ENCODE measurements at places on chromosomes 1 and 21.

DNA sequence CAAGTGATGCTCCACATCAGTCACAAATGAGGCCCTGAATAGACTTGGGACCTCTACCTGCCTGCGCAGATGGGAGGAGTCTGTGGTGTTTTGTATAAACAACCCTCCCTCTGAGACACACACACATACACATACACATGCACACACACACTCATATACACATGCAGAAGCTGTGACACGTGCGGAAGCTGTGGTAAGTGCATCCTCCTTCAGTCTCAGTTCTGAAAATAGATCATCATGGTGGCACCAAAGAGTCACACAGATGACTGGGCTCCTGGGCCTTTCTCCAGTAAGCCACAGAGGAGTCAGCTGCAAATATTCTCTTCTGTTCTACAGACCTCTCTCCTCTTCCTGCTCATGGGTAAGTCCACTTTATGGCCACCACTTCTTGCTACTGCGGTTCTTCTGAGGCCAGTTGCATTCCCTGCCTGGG is at the start of gene LY9:
Gene LY9 (plus strand): TSS at position 224 of the 433 bp plus-strand sequence. CDS start 14 bp downstream, at position 238.
- DNase-seq, result no peak

DNA sequence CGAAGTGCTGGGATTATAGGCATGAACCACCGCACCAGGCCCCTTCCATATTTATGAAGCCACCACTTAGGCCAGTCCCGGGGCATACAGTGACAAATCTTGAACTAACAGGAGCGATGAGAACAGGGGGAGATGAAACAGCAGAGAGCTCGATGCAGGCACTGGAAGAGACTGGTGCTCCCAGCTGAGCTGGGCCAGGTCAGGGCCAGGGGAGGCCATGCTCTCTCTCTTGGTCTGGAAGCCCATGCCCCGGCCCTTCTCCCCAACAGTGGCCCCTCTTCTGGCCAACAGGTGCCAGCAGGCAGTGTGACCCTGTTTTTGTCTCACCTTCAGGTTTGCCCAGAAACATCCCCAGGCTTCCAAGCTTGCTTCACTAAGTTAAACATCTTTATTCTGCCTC is 269.9 kb upstream of the C1orf174 start:
- no peak for DNase-seq

GRCh38 chr1:8395433-8395866 is 77.5 kb downstream of the SLC45A1 start:
- no peak for DNase-seq

GRCh38 chr1:20081353-20081810 is 11.4 kb downstream of the PLA2G5 start:
- no peak for DNase-seq

DNA sequence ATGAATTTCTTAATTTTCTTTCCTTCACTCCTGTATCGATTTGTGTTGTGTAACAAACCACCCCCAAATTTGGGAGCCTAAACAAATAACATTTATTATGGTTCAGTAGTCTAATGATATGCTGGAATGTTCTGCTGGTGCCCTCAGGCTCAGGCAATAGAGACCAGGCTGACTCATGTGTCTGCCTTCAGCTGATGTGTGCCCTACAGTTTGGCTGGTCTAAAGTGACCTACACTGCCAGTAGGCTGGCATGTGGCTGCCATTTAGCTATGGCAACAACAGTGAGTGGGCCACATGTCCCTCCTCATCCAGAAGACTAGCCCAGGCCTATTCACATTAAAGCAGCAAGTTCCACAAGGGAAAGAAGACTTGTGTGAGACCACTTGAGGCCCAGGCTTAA is 115.8 kb downstream of the PTPRC start:
- DNase-seq, result no peak

GRCh38 chr1:40017951-40018575 is 22.5 kb upstream of the CAP1 start:
- no peak for DNase-seq

DNA sequence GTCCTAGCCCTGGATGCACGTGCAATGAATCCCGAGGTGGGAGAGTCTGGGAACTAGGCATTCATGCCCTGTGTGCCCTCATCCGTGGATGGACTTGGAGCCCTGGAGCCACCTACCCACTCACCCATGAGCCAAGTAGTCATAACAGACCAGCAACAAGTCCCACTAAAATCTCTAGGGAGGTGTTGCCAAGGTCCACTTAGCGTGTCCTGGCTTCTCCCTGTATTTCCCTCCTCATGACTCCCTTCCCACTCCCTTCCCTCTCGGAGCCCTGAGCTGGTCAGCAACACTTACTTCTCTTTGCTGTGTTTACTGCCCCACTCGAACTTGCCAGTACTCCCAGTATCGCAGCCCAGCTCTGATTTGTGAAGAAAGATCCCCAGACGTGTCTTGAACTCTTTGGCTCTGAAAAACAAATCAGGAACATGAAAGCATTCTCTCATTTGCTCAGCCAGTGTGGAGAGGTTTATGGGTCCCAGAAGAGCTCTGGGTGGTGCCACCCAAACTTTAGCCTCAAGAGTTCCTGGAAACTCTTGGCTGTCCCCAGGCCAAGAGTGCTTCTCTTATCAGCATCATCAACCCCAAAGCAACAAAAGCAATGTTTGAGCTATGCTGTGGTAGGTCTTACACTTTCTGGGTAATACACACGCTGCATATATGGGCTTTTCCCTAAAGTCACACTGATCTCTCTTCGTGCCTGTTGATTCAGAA is 1.1 kb downstream of the RGS16 start:
- no peak for DNase-seq

GRCh38 chr1:41318135-41318534 is 43.1 kb upstream of the FOXO6 start:
- no peak for DNase-seq

DNA sequence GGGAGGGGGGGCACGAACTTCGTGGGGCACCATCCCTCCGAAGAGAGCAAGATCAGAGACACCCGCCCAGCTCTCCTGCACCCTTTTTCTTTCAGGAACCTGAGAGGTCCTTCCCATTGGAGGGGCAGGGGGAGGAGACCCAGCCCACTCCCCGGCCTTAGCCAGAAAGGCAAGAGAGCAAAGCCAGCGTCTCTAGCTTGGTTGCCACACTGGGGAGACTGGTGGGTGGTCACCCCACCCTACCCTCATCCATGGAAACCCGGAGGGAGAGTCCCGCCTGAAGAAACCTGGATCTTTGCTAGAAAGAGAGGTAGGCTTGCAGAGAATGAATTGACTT is 246 bp downstream of the ATP2B4 start:
- no peak for DNase-seq

DNA sequence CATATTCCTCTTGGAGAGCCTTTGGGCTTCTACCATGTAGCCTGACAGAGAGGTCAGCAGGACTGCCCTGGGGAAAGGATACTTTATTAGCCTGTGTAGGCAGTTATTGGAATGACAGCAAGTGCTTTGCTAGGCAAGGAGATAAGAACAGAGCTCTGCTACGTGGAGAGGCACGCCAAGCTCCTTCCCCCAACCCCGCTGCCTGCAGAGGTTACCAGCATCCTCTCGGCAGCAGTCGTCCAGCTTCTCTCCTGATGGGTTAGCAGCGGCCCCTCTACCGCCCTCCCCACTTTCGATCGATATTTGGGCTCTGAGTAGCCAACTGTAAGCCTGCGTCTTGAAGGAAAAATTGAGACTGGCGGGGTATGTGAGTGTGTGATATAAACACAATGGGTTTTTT is 122.3 kb downstream of the DHRS3 start:
- no peak for DNase-seq

DNA sequence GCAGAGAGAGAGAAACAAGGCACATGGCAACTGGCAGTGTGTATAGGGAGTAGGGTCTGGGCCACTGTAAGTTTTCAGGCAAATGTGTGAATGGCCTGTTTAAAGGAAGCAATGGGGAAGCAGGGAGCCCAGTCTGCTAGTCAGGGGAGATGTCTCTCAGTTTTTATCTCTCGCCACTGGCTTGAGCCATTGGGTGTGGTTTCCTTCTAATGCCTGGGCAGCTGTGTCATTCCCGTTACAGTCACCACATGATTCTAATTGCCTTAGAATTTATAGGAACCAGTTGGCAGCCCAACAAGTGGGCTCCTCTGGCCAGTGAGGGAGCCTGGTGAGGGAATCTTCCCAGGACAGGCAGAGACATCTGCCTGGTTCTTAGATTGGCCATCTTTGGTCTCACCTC is 182.4 kb downstream of the DISC1 start:
- DNase-seq, result no peak

DNA sequence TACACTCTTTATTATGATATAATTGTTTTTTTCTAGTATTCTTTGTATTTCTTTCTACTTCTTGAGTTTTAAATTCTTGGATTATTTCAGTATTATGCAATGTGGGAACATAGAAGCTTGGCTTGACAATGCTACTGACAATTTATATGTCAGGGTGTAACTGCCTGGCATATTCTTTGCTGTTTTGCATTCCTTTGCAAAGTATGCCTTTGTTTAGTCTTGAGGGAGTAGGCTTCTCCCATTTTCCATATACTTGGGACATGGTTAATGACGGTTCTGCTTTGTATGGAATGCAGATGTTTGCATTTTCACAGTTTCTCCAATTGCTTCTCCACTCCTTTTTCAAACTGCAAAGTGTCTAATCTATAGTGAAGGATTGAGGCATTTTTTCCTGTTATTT is 109.8 kb downstream of the HMCN1 start:
- DNase-seq, result no peak

DNA sequence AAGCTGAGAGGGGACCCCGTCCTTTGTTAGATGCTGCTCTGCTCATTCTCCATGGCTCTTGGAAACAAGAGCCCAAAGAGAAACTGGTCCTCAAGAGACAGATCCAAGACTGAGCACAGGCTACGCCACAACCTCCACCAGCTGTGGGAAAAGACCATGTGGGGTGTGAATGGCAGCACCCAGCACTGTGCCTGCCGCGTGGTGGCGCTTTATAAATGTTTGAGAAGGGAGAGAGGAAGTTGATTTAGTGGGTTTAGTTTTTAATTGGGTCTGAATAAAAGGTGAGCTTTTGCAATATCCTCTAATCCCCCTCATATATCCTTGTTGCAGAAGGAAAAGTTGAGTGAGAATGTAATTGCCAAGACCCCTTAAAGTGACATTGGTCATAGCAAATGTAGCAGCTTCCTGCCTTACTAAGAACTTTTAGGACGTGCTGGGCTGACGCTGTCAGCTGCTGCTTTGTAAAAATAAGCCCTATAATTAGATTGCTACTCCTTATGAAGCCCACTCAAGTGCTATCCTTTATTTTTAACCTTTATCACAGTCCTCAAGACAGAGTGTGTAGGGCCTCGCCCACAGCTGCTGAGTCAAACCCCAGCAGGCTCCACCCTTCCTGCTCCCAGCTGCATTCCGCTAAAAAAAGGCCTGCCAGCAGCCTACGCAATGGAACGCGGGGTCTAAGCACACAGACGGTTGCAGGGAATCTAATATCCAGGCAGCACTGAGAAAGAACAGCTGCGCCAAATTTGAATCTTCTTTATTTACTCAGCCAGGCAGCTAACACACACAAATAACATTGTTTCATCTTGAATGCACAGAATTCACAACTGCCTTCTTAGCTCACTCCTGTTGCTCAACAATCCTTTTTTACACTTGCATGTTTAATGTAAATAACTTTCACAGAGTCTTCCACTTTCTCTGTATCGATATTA is 47.4 kb upstream of the PRDX6 start:
- peak; percentile 34 for DNase-seq

DNA sequence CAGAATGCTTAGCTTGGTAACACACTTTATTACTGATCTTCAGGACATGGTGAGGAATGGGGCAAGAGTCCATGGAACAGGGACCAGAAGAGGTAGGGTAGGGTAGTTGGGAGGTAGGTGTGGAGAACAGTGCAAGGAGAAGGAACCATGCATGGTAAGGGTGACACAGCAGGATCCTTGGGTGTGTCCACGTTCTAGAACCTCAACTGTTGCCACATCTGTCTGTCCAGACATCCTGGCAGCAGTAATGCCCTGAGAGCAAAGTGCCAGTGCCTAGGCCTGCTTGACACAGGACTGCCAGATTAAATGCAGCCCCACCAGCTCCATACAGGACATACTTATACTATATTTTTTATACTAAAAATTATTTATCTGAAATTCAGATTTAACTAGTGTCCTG is 13.9 kb downstream of the DMAP1 start:
- DNase-seq, result no peak

GRCh38 chr1:38444770-38445442 is 398.3 kb upstream of the POU3F1 start:
- DNase-seq, result no peak

All from nucleus accumbens (tissue), 56 donors.